Naive thymus-derived CD4-positive, alpha-beta T cell (primary cell): ENCODE measurements at places on chromosomes 12 and 14. TPM values are rescaled to one million over a fixed set of nuclear protein-coding genes. Genes with fewer than 3 reads are reported as not detected.

- DNase-seq: no peak
- no peak overlapping the region for H3K4me3 ChIP-seq
- no peaks in the 10 kb centered on the region for H3K36me3 ChIP-seq
- H3K27me3 ChIP-seq: no peaks in the 10 kb centered on the region
Measured at GRCh38 chr14:32384464-32384863, 55.4 kb downstream of the AKAP6 start.

DNA sequence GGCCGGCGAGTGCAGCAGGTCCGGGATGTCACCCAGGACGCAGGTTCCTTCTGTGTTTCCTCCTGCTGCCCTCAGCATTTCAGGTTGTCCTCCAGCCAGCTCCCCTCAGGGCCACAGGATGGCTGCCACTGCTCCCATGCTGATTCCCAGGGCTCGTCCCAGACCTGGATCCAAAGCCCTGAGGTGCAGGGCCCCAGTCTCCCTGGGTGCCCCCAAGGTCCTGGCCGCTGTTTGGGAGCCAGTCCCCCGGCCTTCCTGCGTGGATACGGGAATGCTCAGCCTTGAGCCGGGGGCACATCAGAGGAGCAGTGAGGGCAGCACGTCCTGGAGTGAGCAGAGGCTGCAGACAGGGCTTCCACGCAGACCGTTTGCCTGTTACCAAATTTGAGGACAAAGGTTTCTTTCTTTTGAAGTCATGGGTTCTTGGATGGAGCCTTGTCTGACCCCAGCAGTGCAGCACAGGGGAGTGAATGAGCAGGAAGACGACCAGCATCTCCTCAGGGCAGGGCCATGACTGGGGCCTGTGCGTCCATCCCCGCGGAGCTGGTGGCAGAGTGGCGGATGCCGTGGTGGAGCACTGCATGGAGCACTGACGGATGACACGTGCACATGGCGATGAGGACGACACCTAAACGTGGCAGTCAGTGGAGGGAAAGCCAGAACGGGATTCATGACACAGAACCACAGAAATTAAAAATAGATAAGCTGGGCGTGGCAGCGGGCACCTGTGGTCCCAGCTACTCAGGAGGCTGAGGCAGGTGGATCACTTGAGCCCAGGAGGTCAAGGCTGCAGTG is 12.5 kb upstream of the CACNA2D4 start:
- no peaks in the 10 kb centered on the region for H3K36me3 ChIP-seq
- no peaks in the 10 kb centered on the region for H3K27me3 ChIP-seq
- no peaks in the 10 kb centered on the region for H3K4me1 ChIP-seq
- no peak overlapping the region for H3K27ac ChIP-seq
- DNase-seq: no peak
- no peak overlapping the region for H3K4me3 ChIP-seq

DNA sequence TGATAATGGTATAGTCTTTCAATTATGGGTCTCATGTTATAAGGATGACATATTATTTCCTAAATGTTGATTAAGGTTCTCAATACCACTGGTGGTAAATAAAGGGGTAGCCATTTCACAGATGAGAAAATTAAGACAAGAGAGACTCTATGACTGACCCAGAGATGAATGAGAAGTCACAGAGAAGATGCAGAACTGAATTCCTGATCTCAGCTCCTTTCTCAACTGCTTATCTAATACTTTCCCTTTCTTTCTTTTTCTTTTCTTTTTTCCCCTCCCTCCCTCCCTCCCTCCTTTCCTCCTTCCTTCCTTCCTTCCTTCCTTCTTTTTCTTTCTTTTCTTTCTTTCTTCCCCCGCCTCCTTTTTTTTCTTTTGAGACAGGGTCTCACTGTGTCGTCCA is 8.3 kb upstream of the PTGR2 start:
- no peaks in the 10 kb centered on the region for H3K4me1 ChIP-seq
- DNase-seq: no peak
- H3K27me3 ChIP-seq: no peaks in the 10 kb centered on the region
- H3K36me3 ChIP-seq: no peaks in the 10 kb centered on the region
- no peak overlapping the region for H3K27ac ChIP-seq

GRCh38 chr12:132141976-132142678 is 2.0 kb downstream of the DDX51 start:
- peaks cover 23% of the 10 kb centered on the region for H3K4me1 ChIP-seq
- no peak overlapping the region for H3K27ac ChIP-seq
- H3K4me3 ChIP-seq: no peak overlapping the region
- H3K36me3 ChIP-seq: peaks cover 21% of the 10 kb centered on the region
- DNase-seq: no peak
- H3K27me3 ChIP-seq: no peaks in the 10 kb centered on the region

- no peaks in the 10 kb centered on the region for H3K36me3 ChIP-seq
- no peak overlapping the region for H3K4me3 ChIP-seq
- H3K27ac ChIP-seq: no peak overlapping the region
Measured at GRCh38 chr14:44166611-44167010, 340.5 kb downstream of the FSCB start.

GRCh38 chr12:6234214-6234613 is 34.0 kb downstream of the CD9 start:
- no peaks in the 10 kb centered on the region for H3K27me3 ChIP-seq
- H3K27ac ChIP-seq: no peak overlapping the region
- DNase-seq: no peak

DNA sequence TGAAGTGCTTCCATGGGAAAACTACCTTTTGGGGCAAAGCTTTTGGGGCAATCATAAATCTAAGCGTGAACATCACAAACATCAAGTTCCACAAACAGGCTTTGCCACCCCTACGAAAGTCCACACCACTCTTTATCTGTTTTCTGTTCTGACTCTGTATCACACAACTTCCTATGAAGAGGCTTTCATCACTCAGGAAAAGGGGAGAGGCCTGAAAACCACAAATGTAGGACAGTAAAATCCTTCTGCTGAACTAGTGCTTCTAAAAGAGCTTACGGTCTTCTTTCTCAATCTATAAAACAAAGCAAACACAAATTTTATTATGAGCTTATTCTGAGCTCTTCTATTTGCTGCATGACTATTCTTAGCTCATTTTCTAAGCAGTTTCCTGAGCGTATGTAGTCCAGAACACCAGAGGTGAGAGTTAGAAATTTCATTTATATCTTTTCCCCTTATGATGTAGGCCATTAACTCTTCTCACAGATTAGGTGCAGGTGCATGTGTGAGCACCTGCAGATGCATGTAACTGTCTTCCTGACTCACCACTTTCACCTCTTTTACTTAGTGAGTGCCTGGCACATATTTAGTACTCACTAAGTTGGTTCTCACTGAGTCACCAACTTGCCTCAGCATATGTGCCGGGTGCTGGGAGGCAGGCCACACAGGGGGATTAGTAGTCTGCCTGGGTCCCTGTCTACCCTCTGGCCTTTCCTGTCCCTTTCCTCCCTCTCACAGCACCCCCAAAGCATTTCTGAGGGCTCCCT is 32.9 kb upstream of the SYCP3 start:
- DNase-seq: no peak
- no peak overlapping the region for H3K4me3 ChIP-seq
- no peaks in the 10 kb centered on the region for H3K36me3 ChIP-seq
- H3K27me3 ChIP-seq: no peaks in the 10 kb centered on the region
- no peaks in the 10 kb centered on the region for H3K4me1 ChIP-seq

- no peak for DNase-seq
- H3K4me1 ChIP-seq: no peaks in the 10 kb centered on the region
- no peak overlapping the region for H3K27ac ChIP-seq
- H3K36me3 ChIP-seq: no peaks in the 10 kb centered on the region
Measured at GRCh38 chr14:79089576-79089975, 919.4 kb downstream of the NRXN3 start.

EID3 gene
- 9.9 TPM for total RNA-seq

MTA1 gene
- 117 TPM for total RNA-seq

L2HGDH gene
- 4.2 TPM for total RNA-seq
